Activated naive CD4-positive, alpha-beta T cell treated with anti-CD3 and anti-CD28 coated beads, Interleukin-2, amount 10 ng/mL, durations not matched to agents 7 days and 5 days (primary cell): ENCODE measurements at places on chromosomes 6 and 20.

- no peak for DNase-seq
Observed at GRCh38 chr6:31718265-31718664, 3.1 kb downstream of the LY6G6D start.

GRCh38 chr6:41599852-41600445 lies 38.3 kb upstream of the MDFI start:
- no peak for DNase-seq

GRCh38 chr20:17808357-17808756 lies 108.6 kb downstream of the BANF2 start:
- no peak for DNase-seq

DNA sequence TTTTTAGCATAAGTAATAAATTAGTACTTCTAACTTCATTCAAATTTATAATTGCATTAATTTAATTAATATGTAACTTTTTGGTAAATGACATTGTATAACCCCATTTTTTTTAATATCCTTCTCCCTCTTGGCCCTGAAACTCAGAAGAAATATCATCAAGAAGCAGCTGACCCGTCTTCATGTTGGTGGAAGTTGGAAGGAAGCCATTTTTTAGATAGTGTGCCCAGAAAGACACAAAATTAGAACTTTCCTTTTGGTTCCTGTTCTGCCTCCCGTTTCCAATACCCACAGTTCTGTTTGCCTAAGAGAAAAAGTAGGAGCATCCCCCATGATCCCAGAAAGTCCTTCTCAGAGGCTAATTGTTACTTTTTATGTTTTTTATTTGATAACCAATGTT lies 65.5 kb downstream of the PLCB4 start:
- DNase-seq, result no peak

DNA sequence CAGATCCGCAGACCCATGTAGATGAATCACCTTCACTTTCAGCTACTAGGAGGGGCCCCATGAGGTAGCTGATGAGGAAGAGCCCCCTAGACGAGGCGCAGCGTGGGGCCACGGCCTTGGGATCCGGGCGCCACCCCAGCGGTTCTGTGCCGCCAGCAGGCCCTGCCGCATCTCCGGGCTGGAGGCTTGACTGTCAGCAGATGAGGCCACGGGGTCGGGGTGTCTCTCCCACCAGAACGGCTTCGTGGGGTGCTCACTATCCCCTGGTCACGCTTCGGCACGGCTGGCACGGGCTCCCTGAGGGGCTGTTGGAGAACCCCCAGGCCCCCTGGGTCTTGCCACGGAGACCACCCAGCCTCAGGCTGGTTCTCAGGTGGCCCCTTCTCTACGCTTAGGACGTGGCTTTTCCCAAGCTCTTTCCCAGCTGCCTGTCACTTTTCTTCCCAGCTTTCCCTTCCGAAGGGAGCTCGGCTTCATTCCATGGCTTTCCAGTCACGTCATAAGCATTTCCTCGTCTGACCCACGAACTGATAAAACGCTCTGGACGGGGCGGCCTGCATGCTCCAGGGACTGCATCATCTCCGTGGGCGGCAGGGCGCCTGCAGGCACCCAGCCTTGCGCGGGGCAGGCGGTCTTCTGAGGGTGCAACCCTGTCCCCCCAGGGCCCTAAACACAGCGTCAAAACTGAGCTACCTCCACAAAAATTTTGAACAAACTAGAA lies 85.9 kb downstream of the THBS2 start:
- no peak for DNase-seq

- DNase-seq, result no peak
Observed at GRCh38 chr20:51165131-51165530, 142.2 kb upstream of the KCNG1 start.

DNA sequence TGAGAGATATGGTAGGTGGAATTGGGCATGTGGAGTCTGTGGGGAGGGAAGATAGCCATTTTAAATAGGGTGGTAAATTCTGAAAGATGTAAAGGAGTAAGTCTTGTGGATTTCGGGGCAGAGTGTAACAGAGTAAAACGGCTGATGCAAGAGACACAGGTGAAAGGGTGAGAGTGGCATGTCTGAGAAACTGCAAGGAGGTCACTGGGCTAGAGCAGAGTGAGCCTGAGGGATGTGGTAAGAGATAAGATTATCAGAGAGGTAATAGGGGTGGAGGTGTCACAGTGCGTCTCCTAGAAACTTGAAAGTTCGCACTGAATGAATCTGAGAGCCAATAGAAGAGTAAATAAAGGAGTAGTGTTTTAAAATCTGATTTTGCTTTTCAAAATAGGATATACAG lies 308.1 kb downstream of the EPM2A start:
- DNase-seq, result no peak

DNA sequence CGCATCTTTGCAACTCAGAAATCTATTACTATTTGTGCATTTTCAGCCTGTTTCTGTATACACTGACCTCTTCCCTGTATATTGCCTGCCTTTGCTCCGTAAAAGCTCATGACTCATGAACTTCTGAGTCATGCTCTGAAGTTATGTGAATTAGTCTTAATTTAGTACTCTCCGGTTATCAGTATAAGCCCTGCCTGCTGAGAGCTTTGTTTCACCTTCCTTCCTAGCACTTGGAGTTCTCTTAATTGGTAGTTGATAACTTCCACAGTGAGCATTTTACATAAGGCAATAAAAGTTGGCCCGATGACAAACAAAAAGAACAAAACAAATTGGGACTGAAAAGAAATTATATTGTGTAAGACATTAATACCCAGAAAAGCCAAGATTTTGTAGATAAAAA lies 231.4 kb downstream of the GJA1 start:
- DNase-seq, result no peak

DNA sequence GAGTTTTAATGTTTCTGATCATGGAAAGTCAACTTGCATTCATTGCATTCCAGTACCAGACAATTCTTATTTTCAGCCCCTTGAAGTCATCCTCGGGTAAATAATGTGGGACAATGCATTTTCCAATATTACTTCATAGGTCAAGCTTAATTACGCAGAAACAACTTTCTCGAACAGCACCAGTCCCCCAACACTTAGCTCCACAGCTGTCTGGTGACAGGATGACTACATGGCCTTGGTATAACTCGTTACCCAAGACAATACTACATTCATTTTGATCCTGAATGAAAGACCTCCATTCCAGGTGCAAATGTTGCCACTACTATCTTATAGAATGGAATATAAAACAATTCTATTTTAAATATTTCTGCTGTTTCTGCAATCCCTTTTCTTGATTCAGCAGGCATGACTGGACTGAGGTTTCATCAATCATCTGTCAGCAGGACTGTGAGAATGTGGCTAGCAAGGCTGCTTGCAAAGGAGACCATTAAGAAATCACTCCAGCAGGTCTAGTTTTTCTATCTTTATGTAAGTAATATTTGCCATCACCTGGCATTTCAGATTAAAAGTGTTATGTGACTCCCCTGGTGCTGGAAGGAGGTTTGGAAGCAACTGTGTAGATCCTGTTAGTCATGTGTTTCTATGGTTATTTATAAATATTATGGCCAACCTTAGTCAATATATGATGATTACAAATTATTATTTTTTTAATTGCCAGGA lies 147.9 kb downstream of the HAO1 start:
- no peak for DNase-seq

- DNase-seq, result no peak
Observed at GRCh38 chr6:34346175-34347119, 46.0 kb downstream of the NUDT3 start.

DNA sequence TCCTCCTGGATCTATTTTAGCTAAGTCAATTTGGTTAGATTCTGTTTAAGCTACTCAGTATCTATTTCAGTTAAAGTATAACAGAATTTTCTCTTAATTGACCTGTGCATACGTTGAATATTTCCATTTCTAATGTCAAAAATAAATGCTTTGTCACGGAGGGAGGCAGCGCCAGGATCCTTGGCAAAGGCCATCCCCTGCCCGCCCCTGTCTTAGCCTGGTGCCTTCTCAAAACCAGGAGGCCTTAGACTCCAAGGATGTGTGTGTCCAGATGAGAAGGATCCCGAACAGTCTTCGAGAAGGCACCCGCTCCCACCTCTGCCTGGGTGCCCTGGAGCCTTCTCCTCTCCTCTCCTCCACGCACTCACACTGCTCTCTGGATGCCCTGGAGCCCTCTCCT lies 22.4 kb downstream of the TCFL5 start:
- no peak for DNase-seq

DNA sequence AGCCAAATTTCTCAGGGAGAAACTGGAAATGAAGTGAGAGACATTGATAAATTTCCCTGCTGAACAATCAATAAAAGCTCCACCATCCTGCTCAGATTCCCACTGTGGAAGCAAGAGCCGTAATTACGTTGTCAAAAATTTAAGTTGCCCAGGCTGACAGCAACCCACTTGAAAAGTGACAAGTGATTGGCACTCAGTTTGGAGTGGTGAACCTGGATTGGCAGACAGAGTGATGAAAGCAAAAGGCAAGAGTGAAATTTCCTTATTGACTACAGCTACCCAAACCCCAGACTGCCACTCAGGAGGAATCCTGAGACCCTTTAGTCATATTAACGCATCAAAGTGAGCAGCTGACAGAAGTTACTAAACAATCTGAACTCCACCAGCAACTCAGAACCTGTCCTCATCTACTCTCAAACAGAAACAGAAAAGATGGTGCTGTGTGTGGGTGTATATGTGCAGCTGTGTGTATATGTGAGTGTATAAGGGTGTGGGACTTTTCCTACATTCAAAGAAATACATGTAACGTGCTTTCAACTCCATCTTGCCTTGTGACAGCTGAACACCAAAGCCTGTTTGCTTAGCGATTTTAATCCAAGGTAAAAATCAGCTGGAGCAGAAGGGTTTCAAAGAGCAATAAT lies 157.4 kb downstream of the PKHD1 start:
- DNase-seq, result no peak

- no peak for DNase-seq
Observed at GRCh38 chr6:169223006-169223405, 30.6 kb downstream of the THBS2 start.

DNA sequence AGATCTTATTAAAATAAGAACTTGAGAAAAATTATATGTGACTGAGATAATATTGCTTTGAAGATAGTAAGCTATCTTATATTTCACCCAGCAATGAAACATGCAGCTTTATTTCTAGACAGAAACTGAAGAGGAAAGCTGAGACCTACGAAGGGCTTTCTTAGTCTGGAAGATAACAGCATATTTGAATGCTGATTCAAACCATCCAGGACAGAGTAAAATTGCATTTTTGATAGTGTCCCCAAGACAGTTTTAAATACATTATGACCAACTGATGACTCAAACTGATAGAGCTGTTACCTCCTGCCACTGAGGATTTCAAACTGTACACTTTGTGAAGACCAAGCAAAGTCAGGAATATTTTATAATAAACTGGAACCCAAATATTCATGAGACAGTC lies 409.6 kb downstream of the GRIK2 start:
- no peak for DNase-seq

GRCh38 chr6:43971776-43972126 lies 155.5 kb downstream of the MRPL14 start:
- DNase-seq, result no peak
